Substantia nigra (tissue), 51 donors: ENCODE measurements at places on chromosomes 4 and X.

DNA sequence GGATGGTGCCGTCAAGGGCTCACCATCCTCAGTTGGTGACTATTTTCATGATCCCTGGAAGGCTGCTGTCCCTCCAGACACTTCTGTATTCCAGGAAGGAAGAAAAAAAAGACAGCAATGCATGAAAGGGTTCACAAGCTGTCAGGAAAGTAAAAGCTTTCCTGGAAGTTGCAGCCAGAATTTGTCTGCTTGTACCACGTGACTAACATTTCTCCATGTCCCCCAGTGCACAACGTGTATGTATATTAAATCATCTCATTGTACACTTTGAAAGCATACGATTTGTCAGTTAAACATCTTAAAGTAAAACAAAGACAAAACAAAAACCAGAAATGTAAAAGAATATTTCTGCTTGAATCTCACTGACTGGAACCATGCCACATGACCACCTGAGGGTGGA, 127.4 kb upstream of the CLNK start:
- DNase-seq = no peak

GRCh38 chr4:20101831-20102230, 149.9 kb upstream of the SLIT2 start:
- DNase-seq = no peak

- DNase-seq = no peak
These were observed 78.6 kb upstream of the PGRMC2 start for GRCh38 chr4:128366212-128366611.

DNA sequence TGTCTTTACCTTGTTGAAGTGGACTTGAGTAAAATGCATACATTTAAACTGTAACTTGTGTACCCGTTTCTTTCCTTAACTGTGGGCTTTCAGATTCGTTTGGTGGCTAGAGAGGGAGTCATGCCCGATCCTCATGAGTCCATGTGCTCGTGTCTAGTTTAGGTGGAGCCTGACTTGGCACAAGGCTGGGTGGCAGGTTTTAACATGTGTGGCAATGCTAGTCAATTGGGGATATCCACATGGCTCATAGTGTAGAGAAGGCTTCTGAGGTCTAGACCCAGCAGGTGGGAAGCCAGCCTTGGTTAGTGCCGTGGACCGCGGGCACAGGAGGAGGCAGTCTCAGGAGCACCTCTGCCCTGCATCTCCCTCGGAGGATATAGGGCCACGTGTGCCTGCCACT, 48.5 kb upstream of the CLCN4 start:
- no peak for DNase-seq

GRCh38 chr4:37890801-37891259, at the start of gene TBC1D1:
TSS of gene TBC1D1 (plus strand) at chr4:37891084. CDS start at chr4:37902096, 11,012 bp downstream.
- DNase-seq = peak; percentile 5

- DNase-seq = no peak
These were observed 57.5 kb upstream of the SORCS2 start for GRCh38 chr4:7134737-7135388.
